Daoy (cell line): ENCODE measurements at places on chromosomes 11 and 22.
A peak's percentile ranks its signal among the peaks of the same experiment; 100 is the strongest.

- DNase-seq: no peak
Observed at GRCh38 chr11:46234311-46234710, 43.2 kb upstream of the CREB3L1 start.

GRCh38 chr11:14127679-14128078 is 165.2 kb downstream of the SPON1 start:
- DNase-seq: no peak

GRCh38 chr22:22086501-22087158 is 104.0 kb upstream of the TOP3B start:
- no peak for DNase-seq

DNA sequence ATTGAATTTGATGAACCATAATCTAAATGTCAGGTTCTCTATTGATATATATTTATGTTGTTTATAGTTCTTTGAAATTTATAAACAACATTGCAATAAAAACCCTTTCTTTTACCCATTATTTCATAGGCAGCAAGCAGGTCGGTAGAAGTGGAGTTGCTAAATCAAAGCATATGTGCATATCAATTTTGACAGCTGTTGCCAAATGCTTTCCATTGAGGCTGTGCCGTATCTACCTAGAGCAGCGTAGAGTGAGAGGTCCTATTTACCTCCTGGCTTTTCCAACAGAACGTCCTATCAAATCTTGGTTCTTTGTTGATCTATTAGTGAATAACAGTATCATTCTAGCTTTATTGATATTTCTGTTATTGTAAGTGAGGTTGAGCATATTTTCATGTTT is 77.5 kb upstream of the SLC22A12 start:
- DNase-seq: no peak

GRCh38 chr11:84969103-84969502 is 658.0 kb downstream of the DLG2 start:
- no peak for DNase-seq

GRCh38 chr11:55714982-55715888 is 53.2 kb downstream of the OR4C6 start:
- no peak for DNase-seq

GRCh38 chr11:125091877-125092664 is 19.4 kb downstream of the TMEM218 start:
- DNase-seq: no peak

GRCh38 chr22:22357024-22357883 is 112.7 kb downstream of the VPREB1 start:
- DNase-seq: peak; percentile 73

DNA sequence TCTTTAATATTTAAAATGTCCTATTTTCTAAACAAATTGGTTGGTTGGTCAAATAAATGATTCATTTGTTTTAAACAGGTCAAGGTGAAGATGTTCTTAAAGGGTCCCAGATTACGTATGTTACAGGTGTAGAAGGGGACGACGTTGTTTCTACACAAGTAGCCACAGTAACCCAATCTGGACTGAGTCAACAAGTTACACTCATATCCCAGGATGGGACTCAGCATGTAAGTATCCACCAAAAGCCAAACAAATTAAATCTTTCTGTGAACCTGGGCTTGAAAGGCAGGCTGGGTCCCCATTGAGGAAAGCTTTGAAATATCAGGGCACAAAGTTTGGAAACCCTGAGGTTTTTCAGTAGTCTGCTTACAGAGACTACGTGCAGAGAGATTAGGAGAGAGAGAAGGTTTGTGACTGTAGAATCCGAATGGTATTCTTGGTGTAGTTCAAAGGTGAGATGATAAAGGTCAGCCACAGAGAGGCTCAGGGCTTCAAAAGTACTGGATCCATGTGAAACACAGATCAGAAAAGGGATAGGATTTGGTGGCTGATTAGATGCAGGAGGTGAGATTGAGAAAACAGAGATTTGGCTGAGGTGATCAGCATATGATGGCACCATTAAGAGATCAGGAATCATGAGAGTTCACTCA is 51.7 kb downstream of the ZNF143 start:
- no peak for DNase-seq

DNA sequence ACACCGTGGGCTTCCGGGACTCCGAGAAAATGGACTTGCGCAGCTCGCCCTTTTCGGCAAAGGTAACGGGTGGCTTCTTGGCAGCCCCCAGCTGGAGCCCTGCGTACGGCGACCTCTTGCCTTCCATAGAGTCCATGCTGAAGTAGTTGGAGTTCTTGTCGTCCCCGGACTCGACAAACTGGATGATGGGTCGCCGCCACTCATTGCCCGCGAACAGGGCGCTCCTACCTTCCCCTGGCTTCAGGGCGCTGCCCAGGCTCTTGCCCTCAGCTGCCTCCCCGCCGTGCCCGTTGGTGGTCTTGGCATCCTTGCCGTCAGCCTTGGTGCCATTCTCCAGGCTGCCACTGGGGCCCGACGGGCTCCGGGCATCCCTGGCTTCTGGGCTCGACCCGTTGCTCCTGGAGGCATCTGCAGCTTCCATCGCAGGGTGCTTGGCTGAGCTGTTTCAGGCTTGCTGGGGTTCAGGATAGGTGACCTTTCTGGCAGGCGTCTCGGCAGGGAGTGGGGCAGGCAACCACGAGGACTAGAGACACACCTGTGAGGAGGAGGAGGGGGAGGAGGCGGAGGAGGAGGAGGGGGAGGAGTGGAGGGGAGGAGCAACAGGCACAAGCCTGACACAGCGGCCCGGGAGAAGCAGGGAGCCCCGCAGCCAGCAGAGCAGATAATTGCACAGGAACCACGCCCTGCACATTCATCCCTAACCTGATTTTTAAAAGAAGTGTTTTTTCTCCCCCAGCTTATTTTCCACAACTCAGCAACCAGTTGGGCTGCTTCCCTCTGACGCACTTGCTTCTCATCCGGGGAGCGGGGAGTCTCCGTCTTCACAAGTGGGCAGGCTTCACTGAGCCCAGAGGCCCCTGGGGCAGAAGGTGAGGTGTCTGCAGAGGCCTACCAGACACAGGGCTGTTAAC is at the start of gene TRIM29:
TRIM29 (minus strand) TSS at position 503 of the 911 bp plus-strand sequence; CDS start at position 421, 82 bp downstream.
- no peak for DNase-seq

GRCh38 chr11:1772270-1773130 is 8.8 kb upstream of the CTSD start:
- DNase-seq: peak; percentile 96

DNA sequence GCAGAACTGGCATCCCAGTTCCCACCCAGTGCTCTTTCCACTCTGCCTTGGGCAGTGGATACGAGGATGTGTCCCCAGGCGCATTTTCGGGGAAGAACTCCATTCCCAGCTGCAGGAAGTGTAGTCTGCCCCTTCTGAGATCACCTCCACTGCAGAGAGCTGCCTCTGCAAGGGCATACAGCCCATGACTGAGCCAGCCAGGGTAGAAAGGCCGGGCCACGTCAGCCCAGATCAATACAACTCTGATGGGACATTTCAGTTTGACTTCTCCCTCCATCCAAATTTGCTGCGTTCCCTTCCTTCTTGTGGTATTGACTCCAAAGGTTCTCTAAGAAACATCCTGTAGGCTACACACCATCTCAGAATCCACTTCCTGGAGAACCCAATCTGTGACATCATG is 19.7 kb downstream of the MOGAT2 start:
- no peak for DNase-seq

- no peak for DNase-seq
Observed at GRCh38 chr22:45429981-45430775, 16.7 kb downstream of the RIBC2 start.

DNA sequence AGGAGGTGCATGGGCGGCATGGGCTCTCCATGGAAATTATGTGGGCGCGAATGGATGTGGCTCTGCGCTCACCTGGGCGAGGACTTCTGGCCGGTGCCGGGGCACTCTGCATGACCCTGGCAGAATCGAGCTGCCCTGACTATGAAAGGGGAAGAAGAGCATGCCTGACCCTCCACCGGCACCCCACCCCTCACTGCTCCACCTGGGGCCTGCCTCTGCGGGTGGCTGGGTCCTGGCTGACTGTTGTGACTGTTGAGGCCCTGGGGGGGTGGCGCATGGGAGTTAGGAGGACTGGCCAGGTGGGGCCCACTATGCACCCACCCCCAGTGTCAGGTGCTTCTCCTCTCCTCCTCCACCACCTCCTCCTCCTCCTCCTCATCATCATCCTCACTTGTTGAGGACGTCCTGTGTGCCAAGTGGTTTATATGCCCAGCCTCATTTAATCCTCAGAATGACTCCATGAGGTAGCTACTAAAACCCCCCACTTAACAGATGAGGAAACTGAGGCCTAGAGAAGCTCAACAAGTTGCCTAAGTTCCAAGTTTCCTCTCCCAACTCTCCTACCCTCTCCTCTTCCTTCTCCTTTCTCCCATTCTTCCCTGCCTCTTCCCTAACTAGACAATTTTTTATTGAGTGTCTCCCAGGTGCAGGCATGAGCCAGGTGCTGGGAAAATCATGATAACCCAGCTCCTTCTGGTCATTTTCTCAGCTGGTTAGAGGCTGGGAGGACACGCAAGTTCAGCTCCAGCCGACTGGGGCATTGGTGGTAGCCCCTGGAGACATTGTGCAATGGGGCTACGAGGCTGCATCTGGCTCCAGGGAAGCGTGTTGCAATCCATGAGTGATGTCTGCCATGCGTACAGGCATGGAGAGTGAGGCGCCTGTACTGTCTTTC is 2.3 kb downstream of the MYEOV start:
- DNase-seq: peak; percentile 32

GRCh38 chr11:3836903-3837302 is 3.9 kb downstream of the RHOG start:
- DNase-seq: no peak

GRCh38 chr11:107293677-107294344 is 163.8 kb downstream of the CWF19L2 start:
- DNase-seq: no peak

GRCh38 chr11:111120161-111120560 is 125.4 kb upstream of the POU2AF2 start:
- no peak for DNase-seq

DNA sequence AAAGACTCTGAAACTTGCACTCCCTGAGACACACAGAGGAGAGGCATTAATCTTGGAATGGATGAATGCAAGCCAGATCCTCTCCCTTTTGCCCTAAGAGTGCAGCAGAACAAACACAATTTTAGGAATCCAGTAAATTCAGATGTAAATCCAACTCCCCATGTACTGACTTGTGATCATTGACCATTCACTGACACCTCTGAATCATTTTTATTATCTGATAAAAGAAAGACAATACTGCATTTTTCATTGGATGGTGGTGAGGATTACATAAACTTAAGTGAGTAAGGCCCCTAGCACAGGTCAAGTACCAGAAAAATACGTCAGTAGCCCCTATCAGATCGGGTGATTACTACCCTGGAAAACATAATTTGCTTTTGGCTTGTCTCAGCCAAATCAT is 782.9 kb upstream of the API5 start:
- no peak for DNase-seq

- no peak for DNase-seq
Observed at GRCh38 chr11:15289723-15290122, 175.0 kb downstream of the INSC start.

DNA sequence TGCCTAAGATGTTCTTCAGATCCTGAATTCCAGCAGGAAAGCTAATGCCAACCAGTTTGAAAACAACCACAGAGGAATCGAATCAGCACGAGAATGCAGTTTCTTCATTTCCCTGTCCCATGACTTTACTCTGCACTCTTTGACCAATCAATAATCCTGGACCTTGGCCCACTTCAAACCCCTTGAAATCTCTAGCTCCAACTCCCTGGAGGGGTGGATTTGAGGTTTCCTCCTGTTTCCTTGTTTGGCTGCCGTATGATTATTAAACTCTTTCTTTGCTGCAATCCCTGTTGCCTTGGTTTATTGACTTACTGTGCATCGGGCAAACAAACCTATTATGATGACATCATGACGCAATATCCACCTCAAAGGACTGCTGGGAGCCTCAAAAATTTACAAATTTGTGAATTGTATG is 109.3 kb downstream of the FBXO7 start:
- DNase-seq: no peak

GRCh38 chr22:18001040-18001893 is 23.1 kb downstream of the MICAL3 start:
- DNase-seq: peak; percentile 94

DNA sequence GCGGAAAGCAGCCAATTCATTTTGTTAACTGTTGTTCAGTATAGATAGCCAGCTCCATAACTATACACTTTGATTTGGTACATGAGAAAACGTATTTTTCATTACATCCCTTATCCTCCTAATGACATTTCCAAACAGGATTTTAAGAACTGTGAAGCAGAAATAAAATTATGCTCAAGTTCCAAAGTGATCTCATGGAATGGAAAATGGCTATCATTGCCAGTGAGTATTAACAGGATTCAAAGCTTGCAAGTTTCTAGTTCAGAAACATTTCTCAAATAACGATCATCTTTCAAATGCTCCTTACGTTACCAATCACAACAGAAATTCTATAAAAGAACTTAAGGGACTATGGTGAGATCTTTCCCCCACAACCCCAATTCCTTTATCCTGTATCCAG is 53.7 kb downstream of the CADM1 start:
- DNase-seq: no peak

DNA sequence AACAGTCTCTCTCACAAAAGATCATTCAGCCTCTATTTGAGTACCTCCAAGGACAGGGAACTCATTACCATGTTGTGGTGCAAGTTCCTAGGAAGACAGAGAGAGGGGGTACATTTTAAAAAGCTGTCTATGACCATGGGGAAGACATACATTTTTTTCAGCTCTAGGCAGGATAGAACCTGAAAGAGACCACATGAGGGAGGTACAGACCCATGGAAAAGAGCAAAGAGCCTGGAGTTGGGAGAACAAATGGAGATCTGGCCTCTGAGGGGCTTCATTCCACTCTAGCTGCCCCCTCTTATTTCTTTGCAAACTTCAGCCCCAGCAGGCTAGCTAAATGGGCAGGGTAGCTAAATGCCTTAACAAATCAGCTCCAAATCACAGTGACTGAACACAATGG is 36.3 kb downstream of the KCNC1 start:
- no peak for DNase-seq

- DNase-seq: no peak
Observed at GRCh38 chr22:36017651-36018091, 11.0 kb downstream of the RBFOX2 start.

DNA sequence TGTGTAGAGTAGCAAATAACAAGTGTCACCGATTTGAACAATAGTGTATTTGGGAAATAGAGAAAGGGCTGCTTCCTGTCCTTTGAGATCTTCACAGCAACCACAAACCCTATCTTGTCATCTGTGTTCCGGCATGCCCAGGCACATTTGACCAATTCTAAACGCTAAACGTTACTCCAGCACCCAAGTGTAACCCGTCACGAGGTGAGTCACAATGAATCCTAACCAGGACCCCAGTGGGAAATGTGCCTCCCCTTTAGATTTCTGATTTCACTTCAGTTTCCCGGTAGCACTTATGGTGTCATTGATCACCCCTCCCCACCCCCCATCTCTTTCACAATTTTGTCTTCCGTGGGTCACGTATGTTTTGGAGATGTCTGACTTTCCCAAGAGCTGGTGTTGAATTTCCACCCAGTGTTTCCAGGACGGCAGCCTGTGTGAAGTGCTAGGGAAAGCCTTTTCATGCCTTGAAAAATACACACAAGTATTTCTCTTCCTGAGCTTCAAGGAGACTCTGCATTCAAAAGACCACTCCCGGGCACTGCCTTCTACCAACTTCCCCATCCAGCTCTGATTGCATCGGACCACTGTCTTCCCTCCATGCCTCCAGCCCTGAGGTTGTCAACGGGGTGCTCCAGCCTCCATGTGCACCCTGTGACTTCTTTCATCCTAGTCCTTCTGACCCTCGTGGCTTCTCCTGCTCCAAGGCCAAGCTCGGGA is 10.5 kb upstream of the C11orf24 start:
- no peak for DNase-seq
